A549 treated with Mapracorat at 1 μM for 4 hours (cell line): ENCODE measurements at places on chromosomes 1 and 21. TPM values are rescaled to one million over a fixed set of nuclear protein-coding genes. Genes with fewer than 3 reads are reported as not detected.

The C1orf94 gene
- not detected in 5 replicates for total RNA-seq

The GLMN gene
- total RNA-seq: 6.2 to 8.7 TPM (median 7.0 TPM) in 5 replicates

The LRRC53 gene
- total RNA-seq: not detected in 5 replicates

The MYBPH gene
- total RNA-seq: 0.09 TPM in 1 of 5 replicates, not detected in the others

The E2F2 gene
- total RNA-seq: 2.2 to 3.2 TPM (median 2.7 TPM) in 5 replicates

The KCNQ4 gene
- 0.20 to 0.34 TPM (median 0.26 TPM) in 5 replicates for total RNA-seq

The CLDN17 gene
- not detected in 5 replicates for total RNA-seq

The DCDC2B gene
- not detected in 5 replicates for total RNA-seq

The OTUD7B gene
- 9.3 to 14.0 TPM (median 12.3 TPM) in 5 replicates for total RNA-seq

The LEFTY2 gene
- total RNA-seq: 0.08 to 0.49 TPM in 2 of 5 replicates, not detected in the others

The OR10J1 gene
- not detected in 5 replicates for total RNA-seq

The TCHHL1 gene
- total RNA-seq: not detected in 5 replicates

The IGSF21 gene
- not detected in 5 replicates for total RNA-seq

The KRTAP20-4 gene
- total RNA-seq: not detected in 5 replicates

The MLLT11 gene
- total RNA-seq: 13.2 to 16.7 TPM (median 16.1 TPM) in 5 replicates

The TPTE gene
- total RNA-seq: not detected in 5 replicates

The ALX3 gene
- not detected in 5 replicates for total RNA-seq

The ZBTB40 gene
- total RNA-seq: 4.1 to 5.3 TPM (median 5.1 TPM) in 5 replicates

The CA6 gene
- total RNA-seq: not detected in 5 replicates

The NBPF12 gene
- 5.6 to 6.6 TPM (median 6.2 TPM) in 5 replicates for total RNA-seq

The FCRL1 gene
- not detected in 5 replicates for total RNA-seq

The DNALI1 gene
- 0.06 to 0.26 TPM (median 0.18 TPM) in 4 of 5 replicates, not detected in the other for total RNA-seq

The HAO2 gene
- total RNA-seq: not detected in 5 replicates

The LCE3E gene
- total RNA-seq: 0.30 to 0.54 TPM in 2 of 5 replicates, not detected in the others

The TNNI3K gene
- 0.22 TPM in 1 of 5 replicates, not detected in the others for total RNA-seq

The AADACL3 gene
- not detected in 5 replicates for total RNA-seq

The TMEM125 gene
- not detected in 5 replicates for total RNA-seq

The PIGK gene
- 19.1 to 28.1 TPM (median 20.8 TPM) in 5 replicates for total RNA-seq

The PHLDA3 gene
- 91.1 to 175 TPM (median 155 TPM) in 5 replicates for total RNA-seq

The MTX1 gene
- 67.9 to 77.0 TPM (median 73.4 TPM) in 5 replicates for total RNA-seq

The PROK1 gene
- total RNA-seq: not detected in 5 replicates

The PGLYRP4 gene
- not detected in 5 replicates for total RNA-seq

The FMO5 gene
- total RNA-seq: 0.10 to 0.45 TPM (median 0.20 TPM) in 5 replicates

The LCE1C gene
- total RNA-seq: not detected in 5 replicates

The CORT gene
- total RNA-seq: 0.14 to 0.29 TPM (median 0.17 TPM) in 4 of 5 replicates, not detected in the other

The MNDA gene
- not detected in 5 replicates for total RNA-seq

The PTPRU gene
- 7.1 to 10.2 TPM (median 8.4 TPM) in 5 replicates for total RNA-seq

The LCE3D gene
- total RNA-seq: 1.7 to 2.7 TPM (median 2.3 TPM) in 5 replicates
